ENCODE measurements at places on chromosomes 4 and X. TPM values are rescaled to one million over a fixed set of nuclear protein-coding genes. Genes with fewer than 3 reads are reported as not detected.

GRCh38 chr4:82367438-82368097 is 6.2 kb downstream of the HNRNPD start:
- no peak for DNase-seq

DNA sequence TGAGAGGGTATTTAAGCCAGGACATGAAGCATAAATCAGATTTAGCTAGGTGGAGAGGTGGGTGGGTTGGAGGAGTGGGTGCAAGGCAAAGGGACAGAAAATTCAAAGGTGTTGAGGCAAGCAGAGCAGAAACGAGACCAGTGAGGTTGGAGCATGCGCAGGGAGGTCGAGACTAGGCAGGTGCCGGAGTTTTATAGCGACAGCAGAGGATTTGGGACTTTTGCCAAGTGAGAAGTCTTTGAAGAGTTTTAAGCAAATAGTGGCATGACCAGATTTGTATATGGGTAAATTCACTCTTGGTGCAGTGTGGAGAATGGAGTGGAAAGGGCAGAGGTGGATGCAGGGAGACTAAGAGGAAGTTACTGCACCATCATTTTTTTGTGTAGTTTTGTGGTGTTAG is 107.0 kb upstream of the TLR2 start:
- DNase-seq: no peak

- DNase-seq: no peak
Observed at GRCh38 chr4:6027392-6027791, 9.2 kb upstream of the C4orf50 start.

BGN gene
- total RNA-seq: 2.9 TPM

MSX1 gene
- total RNA-seq: 3.4 TPM

OPRPN gene
- total RNA-seq: not detected

SLC49A3 gene
- 0.62 TPM for total RNA-seq

COL25A1 gene
- not detected for total RNA-seq
